Left ventricle myocardium inferior (tissue), 1 donor: ENCODE measurements at places on chromosomes 2 and 18. TPM values are rescaled to one million over a fixed set of nuclear protein-coding genes. Genes with fewer than 3 reads are reported as not detected.

DNA sequence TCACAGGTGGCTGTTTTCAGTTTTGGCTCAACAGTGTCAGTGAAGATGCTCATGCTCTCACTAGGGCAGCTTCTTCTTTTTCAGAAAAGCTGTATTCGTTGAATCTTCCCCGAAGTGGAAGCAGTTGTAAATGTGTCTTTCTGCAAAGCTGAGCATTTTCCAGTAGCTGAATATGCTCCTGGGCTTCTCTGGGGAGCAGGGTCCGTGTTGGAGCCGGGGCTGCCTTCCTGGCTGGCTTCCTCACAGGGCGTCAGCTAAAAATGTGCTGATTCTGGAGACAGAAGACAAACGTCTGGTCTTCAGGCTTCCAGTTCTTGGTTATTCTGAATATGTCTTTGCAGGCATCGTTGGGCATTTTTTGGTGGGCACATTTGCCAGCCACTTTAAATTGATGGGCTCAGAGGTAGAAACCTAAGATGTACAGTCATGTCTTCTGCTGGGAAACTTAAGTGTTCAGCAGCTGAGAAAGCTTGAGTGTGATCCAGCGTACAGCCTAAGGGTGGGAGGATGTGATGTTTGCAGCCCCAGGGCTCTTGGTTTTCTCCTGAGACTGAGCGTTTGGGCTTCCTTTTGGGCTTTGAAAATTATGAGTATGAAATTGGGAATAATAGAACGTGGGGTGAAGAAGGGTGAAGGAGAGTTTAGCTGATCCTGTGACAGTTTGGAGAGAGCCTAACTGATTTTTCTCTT lies 19.0 kb downstream of the SETBP1 start:
- DNase-seq: peak; percentile 25

GPR39 gene
- total RNA-seq: not detected

ASB18 gene
- 11.3 TPM for total RNA-seq

IL1R1 gene
- total RNA-seq: 22.6 TPM

- no peak for DNase-seq
Measured at GRCh38 chr2:3667151-3667631, 9.2 kb downstream of the ALLC start.

- DNase-seq: no peak
Measured at GRCh38 chr2:28407131-28407975, 14.7 kb downstream of the FOSL2 start.

NGEF gene
- total RNA-seq: 0.16 TPM

GRCh38 chr2:239025096-239025801 lies 177.4 kb downstream of the TWIST2 start:
- no peak for DNase-seq

GRCh38 chr2:74142340-74142739 lies 5.4 kb downstream of the BOLA3 start:
- no peak for DNase-seq

- no peak for DNase-seq
Measured at GRCh38 chr2:47695800-47696477, 87.0 kb upstream of the MSH6 start.

ANKRD30B gene
- total RNA-seq: not detected

- no peak for DNase-seq
Measured at GRCh38 chr2:173264603-173265366, 89.9 kb upstream of the CDCA7 start.

DNA sequence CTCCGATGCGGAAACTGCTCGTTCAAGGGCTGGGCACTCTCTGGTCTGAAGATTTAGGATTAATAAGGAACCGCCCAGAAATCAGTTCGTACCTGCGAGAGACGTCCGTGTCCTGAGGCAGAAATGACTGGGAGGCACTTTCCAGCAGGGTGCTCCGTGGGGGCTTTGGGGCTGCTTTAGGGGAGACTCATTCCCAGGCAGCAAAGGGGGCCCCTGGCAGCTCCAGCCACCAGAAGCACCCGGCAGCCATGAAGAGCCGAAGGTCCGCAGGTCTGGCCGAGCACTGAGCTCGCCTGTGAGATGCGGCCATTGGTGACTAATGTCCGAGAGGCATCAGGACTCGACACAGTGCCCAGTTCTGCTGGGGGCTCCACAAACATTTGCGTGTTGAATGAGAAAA lies 20.9 kb downstream of the KCNG2 start:
- DNase-seq: no peak

HS1BP3 gene
- total RNA-seq: 16.6 TPM

- no peak for DNase-seq
Measured at GRCh38 chr18:47964053-47964452, 33.6 kb upstream of the SMAD2 start.

DNA sequence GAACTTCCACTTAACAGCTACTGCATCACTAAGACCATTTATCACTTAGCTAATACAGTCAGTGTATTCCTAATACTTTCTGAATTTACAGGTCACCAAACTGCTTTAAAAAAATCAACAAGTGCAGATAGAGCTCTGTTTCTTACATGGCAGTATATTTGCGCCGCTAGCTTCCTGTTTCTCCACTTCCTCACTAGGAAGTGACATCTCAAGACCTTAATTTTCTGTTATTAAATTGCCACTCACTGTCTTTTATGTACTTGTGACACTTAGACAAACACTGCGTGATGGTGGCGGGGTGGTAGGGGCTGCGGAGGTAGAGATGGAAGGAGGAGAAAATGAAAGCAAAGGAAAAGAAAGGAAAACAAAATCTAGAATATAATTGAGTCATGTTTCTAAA lies 53.7 kb upstream of the CRIM1 start:
- no peak for DNase-seq

- no peak for DNase-seq
Measured at GRCh38 chr2:184178229-184178628, 420.1 kb upstream of the ZNF804A start.

- DNase-seq: peak; percentile 11
Measured at GRCh38 chr2:232479341-232480200, 8.1 kb downstream of the ECEL1 start.

GRCh38 chr2:201185863-201186262 lies 2.9 kb downstream of the CASP10 start:
- DNase-seq: no peak

CNTNAP5 gene
- not detected for total RNA-seq

RAX gene
- total RNA-seq: not detected

VAMP5 gene
- total RNA-seq: 47.3 TPM

- DNase-seq: no peak
Measured at GRCh38 chr2:189613650-189614420, 33.2 kb upstream of the SLC40A1 start.

DNA sequence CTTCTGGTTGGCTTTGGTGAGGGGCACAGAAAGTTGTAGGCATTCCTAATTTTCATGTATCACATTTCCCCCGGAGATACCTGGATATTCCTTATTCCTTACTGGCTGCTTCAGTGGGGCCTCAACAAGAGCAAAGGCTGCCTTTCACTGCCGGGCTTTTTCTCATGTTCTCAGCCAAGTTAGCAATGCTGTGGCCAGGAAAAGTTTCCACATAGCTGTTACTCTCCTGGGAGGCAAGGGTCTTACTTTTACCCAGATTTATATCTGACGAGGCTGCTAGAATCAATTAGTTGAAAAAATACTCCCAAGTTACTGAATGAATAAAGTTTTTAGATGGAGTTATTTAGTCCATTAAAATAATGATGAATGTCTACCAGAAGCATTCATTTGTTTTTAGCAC lies 230.5 kb downstream of the ZNF407 start:
- DNase-seq: no peak

GULP1 gene
- total RNA-seq: 5.7 TPM

- DNase-seq: no peak
Measured at GRCh38 chr18:76404345-76404831, 90.7 kb downstream of the ZNF516 start.
